Stimulated activated CD4-positive, alpha-beta T cell treated with anti-CD3 and anti-CD28 coated beads, Interleukin-1b, Interleukin-23, amount 100 ng/mL, for 24 hours (primary cell): ENCODE measurements at places on chromosomes 13 and 19.

DNA sequence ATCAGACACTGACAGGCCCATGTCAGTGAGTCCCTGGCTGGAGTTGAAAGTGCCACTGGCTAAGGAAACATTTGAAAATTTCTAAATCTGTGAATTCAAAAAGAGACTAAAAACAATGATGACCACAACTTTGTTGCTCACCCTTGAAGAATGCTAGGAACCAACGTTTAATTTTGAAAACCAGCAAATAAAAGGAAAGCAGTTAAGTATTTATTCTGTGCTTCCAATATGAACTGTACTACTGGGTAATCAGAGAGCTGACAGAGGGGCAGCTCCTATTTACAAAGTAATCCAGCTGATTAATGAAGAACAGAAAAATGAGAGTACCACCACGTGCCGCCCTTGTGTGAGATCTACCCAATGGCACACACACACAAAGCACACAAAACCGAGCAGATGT lies 44.7 kb upstream of the LATS2 start:
- DNase-seq, result no peak

GRCh38 chr13:29067306-29067945 lies 247.3 kb downstream of the MTUS2 start:
- DNase-seq, result no peak

- DNase-seq, result no peak
Measured at GRCh38 chr13:38685431-38685830, 1.4 kb upstream of the FREM2 start.

DNA sequence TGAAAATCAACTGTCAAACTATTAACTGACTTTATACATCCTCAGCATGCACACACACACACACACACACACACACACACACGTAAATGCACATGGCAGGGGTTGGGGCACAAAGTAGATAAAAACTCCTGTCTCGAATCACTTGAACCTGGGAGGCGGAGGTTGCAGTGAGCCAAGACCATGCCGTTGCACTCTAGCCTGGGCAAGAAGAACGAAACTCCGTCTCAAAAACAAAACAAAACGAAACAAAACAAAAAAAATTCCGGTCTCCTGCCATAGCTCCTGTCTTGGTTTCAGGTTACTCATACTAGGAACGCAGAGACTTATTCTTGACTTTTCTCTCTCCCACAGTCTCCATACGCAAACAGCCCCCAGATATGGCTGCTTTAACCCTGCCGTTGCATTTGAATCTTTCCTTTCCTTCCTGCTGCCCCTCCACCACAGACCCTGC lies 148.9 kb downstream of the SHISA2 start:
- no peak for DNase-seq
